ENCODE measurements at places on chromosomes 6 and 20.
A peak's percentile ranks its signal among the peaks of the same experiment; 100 is the strongest.

DNA sequence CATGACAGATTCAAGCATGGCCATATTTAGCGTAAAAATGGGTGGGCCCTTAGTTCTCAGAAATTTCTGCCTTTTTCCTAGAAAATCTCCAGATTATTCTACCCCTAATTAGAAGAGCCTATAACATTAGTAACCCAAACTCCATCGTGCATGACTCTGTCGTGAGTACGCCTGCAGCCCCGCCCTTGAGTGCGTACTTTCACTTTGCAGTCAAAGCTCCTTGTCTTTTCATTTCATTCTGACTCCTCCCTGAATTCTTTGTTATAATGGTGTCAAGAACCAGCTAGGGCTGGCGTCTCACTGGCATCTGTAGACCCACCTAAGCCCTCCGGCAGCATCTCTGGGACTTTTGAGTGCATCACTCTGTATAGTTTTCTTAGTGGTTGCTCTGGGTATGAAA is 61.7 kb upstream of the NOX3 start:
- DNase-seq, result no peak

DNA sequence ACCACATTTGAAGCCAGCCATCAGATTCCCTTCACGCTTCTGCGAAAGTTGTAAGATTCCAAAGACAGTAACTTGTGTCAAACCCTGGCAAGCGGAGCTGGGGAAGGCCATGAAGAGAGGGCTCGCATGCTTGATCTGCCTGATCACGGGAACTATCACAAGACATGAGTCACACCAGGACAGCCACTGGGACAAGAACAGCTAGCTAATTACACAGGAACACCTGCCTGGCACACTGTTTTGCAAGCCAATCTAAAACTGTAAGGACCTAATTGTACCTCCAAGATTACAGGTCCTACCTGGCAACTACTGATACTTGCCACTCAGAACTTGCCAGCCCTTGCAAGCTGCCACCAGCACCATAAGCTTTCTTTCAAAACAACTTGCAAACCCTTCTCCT is 289.3 kb downstream of the KIF16B start:
- DNase-seq, result no peak

DNA sequence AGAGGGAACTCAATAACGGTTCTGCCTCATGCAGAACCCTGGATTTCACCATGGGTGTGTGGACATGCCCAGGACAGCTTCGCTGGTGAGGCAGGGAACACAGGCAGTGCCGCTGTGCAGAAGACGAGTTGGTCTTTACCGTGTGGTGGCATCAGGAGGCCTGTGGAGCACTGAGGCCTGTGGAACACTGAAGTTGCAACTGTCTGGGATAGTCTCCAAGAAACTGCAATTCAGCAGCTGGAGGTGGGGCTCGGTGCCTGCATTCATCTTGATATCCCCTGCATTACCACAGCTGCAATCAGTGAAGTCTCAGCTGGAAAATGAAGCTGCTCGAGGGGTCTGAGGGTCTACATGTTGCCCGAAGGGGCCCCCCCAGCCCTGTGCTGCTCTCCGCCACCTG is 202.4 kb upstream of the CDH4 start:
- no peak for DNase-seq

DNA sequence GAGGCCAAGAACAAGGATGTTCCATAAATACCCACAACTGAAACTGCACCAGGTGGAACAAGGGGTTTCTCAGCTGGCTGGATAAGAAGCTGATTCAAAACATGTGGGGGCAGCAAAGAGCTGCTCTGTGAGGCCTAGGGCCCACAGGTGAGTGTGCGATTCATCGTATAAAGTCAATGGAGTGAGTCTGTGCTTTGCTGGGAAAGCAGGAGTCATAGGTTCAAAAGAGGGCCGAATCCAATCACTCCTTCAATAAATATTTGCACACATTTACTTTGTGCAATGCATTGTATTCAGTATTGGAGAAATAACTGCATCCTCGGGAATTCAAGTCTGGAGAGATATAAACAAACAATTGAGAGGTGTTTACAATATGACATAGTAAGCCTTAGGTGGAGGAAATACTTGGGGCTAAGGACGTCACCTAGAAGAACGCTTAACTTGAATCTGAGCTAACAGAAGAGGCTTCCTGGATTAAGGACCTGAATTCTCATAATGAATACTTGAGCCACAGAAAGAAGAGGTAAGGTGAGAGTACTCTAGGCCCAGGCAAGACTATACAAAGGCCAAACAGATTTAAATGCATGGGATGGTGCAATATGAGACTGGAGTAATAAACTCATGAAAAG is 83.7 kb upstream of the TMEM30A start:
- DNase-seq, result no peak

DNA sequence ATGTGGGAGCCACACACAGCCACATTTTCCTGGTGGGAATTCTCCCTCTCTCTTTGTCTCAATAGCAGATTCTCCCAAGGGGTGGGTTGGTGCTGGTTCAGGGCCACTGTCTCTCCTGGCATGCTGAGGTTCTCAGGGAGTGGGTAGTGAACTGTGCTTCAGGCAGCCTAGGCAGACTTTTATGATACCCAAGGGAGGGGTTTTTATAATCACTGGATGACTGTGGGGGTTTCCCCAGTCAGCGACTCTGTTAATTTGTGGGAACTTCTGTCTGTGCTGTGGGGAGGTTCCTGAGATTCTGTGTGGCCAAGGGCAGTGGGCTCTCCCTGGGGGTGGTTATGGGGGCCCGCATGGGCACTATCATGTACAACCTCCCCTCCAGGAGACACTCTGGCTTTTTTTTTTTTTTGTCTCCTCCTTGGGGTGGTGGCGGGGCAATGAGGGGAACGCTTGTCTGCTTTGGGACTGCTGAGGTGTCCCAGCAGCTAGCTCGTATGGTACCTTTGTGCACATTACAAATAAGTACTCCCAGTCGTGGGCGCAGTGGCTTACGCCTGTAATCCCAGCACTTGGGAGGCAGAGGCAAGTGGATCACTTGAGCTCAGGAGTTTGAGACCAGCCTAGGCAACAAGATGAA is 10.0 kb downstream of the PTK7 start:
- DNase-seq, result peak; percentile 79
